ENCODE measurements at places on chromosomes 3 and 15. TPM values are rescaled to one million over a fixed set of nuclear protein-coding genes. Genes with fewer than 3 reads are reported as not detected.

The CDHR4 gene
- total RNA-seq = not detected

The ADAMTS17 gene
- total RNA-seq = 0.31 TPM

The DUOX2 gene
- total RNA-seq = 7.1 TPM

The ZNF619 gene
- 7.5 TPM for total RNA-seq

The SAMD7 gene
- total RNA-seq = not detected

The CAMP gene
- not detected for total RNA-seq

The SI gene
- not detected for total RNA-seq

The DPPA2 gene
- total RNA-seq = not detected

The CGNL1 gene
- total RNA-seq = not detected

The CEP152 gene
- total RNA-seq = 42.7 TPM

- H3K27me3 ChIP-seq = no peaks in the 10 kb centered on the region
- peaks cover 19% of the 10 kb centered on the region for H3K4me1 ChIP-seq
- DNase-seq = no peak
- no peaks in the 10 kb centered on the region for H3K36me3 ChIP-seq
- H3K27ac ChIP-seq = peak overlapping the region; percentile 24
- H3K4me3 ChIP-seq = peak overlapping the region; percentile 3
These were observed 29.5 kb downstream of the FAM43A start for GRCh38 chr3:194715022-194715800.

DNA sequence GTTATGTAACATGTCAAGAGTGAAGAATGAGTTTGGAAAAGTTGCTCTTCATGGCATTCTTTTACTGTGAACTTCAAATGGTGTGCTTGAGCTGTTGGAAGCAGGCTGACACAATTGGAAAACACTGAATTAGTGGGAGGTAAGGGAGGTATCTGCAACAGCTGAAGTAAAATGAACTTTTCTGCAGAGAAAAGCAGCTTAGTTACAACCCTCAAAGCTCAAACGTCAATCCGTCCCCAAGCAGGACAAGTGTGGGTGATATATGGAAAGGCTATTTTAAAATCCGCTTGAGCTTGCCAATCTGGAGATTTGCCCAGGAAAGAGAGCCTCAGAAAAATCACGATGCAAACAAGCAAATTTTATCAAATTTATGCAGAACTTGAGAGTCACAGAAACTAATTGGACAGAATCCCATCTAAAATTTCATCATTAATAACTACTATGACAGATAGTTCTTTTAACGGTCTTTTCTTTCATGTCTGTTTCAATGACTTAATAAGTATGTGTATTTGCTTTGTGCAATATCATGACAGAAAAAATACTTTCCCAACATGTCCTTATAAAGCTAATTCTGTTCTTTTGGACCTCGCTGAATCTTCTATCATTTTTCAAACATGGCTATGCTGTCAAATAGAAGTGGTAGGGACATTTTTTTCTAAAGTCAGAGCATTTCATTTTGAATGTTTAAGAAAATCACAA lies 266.6 kb upstream of the SLITRK3 start:
- no peak overlapping the region for H3K27ac ChIP-seq
- no peak for DNase-seq
- H3K36me3 ChIP-seq = no peaks in the 10 kb centered on the region
- no peaks in the 10 kb centered on the region for H3K4me1 ChIP-seq
- H3K27me3 ChIP-seq = no peaks in the 10 kb centered on the region
- H3K4me3 ChIP-seq = no peak overlapping the region

- H3K4me1 ChIP-seq = peaks cover 20% of the 10 kb centered on the region
- DNase-seq = no peak
These were observed 20.7 kb downstream of the CEP19 start for GRCh38 chr3:196691386-196691785.

GRCh38 chr3:147699175-147699838 lies 290.1 kb downstream of the ZIC1 start:
- no peaks in the 10 kb centered on the region for H3K36me3 ChIP-seq
- H3K4me3 ChIP-seq = no peak overlapping the region
- no peak overlapping the region for H3K27ac ChIP-seq
- no peaks in the 10 kb centered on the region for H3K4me1 ChIP-seq
- no peaks in the 10 kb centered on the region for H3K27me3 ChIP-seq

- H3K27ac ChIP-seq = peak overlapping the region; percentile 20
- no peaks in the 10 kb centered on the region for H3K36me3 ChIP-seq
- H3K4me3 ChIP-seq = peak overlapping the region; percentile 11
- peaks cover 17% of the 10 kb centered on the region for H3K4me1 ChIP-seq
- no peak for DNase-seq
These were observed 18.0 kb downstream of the NCEH1 start for GRCh38 chr3:172692751-172693338.

GRCh38 chr3:183378008-183378407 lies 50.4 kb downstream of the MCF2L2 start:
- H3K27ac ChIP-seq = no peak overlapping the region
- no peaks in the 10 kb centered on the region for H3K36me3 ChIP-seq
- H3K4me3 ChIP-seq = no peak overlapping the region
- H3K27me3 ChIP-seq = peaks cover 8% of the 10 kb centered on the region

DNA sequence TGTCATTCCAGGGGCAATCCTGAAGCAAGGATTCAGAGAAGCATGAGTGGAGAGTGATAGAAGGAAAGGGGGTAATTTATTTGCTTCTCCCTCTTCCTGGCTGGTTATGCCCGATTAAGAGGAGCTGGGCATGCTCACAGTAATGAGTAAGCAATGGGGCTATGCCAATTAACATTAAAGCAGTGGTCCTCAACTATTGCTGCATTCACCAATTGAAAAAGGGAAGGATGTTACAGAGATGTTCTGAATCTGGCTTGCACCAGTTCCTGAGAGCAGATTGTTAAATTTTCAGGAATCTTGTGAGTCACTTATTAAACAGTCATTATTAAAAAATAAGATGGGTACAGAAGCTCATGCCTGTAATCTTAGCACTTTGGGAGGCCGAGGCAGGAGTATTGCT lies 85.9 kb upstream of the ZBTB20 start:
- H3K27me3 ChIP-seq = peaks cover 15% of the 10 kb centered on the region
- no peak overlapping the region for H3K4me3 ChIP-seq
- H3K36me3 ChIP-seq = no peaks in the 10 kb centered on the region
- no peak for DNase-seq
- no peak overlapping the region for H3K27ac ChIP-seq

- peaks cover 37% of the 10 kb centered on the region for H3K4me1 ChIP-seq
- H3K27me3 ChIP-seq = no peaks in the 10 kb centered on the region
- H3K4me3 ChIP-seq = no peak overlapping the region
- H3K36me3 ChIP-seq = peaks cover 6% of the 10 kb centered on the region
- H3K27ac ChIP-seq = no peak overlapping the region
These were observed 94.3 kb upstream of the BHLHE40 start for GRCh38 chr3:4884888-4885287.

GRCh38 chr3:53083949-53084309 lies 38.1 kb upstream of the SFMBT1 start:
- no peaks in the 10 kb centered on the region for H3K27me3 ChIP-seq
- no peaks in the 10 kb centered on the region for H3K4me1 ChIP-seq

DNA sequence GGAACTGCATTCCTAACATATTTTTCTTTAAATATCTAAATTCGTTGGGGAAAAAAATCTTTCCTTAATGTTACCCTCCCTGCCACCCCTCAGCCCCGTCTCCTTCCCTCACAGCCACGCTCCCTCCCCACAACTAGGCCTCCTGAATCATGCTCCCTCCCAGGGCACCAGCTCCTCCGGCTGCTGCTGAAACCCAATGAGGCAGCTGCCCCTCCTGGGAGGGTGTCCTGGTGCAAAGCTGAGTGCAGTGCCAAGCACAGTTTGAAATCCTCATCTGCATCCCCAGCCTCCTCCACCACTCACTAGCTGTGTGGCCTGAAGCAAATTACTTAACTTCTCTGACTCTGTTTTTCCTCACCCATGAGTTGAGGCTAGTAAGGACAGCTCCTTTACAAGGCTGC lies 2.7 kb upstream of the NR2E3 start:
- H3K4me3 ChIP-seq = no peak overlapping the region
- DNase-seq = no peak
- no peaks in the 10 kb centered on the region for H3K36me3 ChIP-seq
- no peaks in the 10 kb centered on the region for H3K27me3 ChIP-seq
- H3K27ac ChIP-seq = no peak overlapping the region

- peaks cover 5% of the 10 kb centered on the region for H3K36me3 ChIP-seq
- no peaks in the 10 kb centered on the region for H3K27me3 ChIP-seq
- DNase-seq = no peak
- no peak overlapping the region for H3K4me3 ChIP-seq
These were observed 39.6 kb upstream of the STT3B start for GRCh38 chr3:31493149-31493548.

DNA sequence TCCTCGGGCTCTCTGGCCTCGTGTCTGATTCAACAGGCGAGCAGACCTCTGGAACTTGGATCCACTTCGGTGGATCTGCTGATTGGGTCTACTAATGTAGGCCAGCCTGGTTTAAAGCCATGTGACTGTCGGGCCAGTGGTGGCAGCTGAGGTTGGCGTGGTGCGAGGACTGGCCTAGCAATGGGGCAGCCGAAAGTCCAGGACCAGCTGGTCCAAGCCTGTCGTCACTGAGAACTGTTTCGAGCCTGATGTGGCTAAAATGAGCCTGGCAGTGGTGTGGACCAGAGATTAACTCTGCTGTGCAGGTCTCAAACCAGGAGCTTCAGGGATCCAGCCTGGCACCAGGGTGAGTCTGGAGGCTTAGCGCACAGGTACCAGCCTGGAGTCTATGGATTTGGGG lies 56.4 kb upstream of the ROBO1 start:
- H3K4me1 ChIP-seq = no peaks in the 10 kb centered on the region
- peaks cover 10% of the 10 kb centered on the region for H3K36me3 ChIP-seq
- H3K27me3 ChIP-seq = no peaks in the 10 kb centered on the region
- H3K4me3 ChIP-seq = no peak overlapping the region

- H3K4me3 ChIP-seq = no peak overlapping the region
- H3K27me3 ChIP-seq = no peaks in the 10 kb centered on the region
- DNase-seq = no peak
- no peak overlapping the region for H3K27ac ChIP-seq
- peaks cover 5% of the 10 kb centered on the region for H3K36me3 ChIP-seq
These were observed 370.2 kb upstream of the ZNF385D start for GRCh38 chr3:22121068-22121701.

DNA sequence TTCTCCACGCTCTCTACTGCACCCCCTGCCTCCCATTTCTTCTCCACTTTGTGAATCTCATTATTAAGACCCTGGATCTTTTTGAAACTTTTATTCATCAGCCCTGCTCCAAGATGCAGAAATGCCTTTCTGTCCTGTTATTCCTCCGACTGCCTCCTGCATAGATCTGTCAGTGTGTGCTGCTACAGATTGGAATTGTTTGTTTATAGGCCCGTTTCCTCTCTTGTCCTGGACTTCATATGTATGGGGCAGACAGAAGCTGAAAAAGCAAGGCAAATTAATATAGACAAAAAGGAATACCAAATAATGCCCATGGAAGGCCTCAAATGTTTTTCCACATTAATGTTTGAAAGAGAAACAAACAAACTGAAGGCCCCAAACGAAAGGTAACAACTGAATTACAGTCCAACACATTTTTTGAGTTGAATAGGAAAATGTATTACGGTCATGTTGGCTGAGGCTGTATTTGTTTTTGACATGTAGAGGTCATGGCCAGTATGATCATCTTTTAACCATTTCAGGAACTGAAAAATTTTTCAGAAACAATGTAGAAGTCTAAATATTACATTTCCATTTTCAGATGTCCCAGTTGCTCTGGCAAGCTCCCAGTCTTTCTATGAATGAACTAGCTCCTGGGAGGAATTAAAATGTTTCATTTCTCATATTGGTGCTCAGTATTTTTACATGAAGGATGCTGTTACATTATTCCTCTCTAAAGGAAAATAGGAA lies 8.8 kb downstream of the CHST2 start:
- H3K36me3 ChIP-seq = peaks cover 17% of the 10 kb centered on the region
- peaks cover 52% of the 10 kb centered on the region for H3K4me1 ChIP-seq
- H3K27ac ChIP-seq = no peak overlapping the region
- H3K4me3 ChIP-seq = no peak overlapping the region
- no peaks in the 10 kb centered on the region for H3K27me3 ChIP-seq

GRCh38 chr15:67120839-67121643 lies 55.6 kb downstream of the SMAD3 start:
- no peaks in the 10 kb centered on the region for H3K36me3 ChIP-seq
- peak overlapping the region; percentile 99 for H3K27ac ChIP-seq
- H3K27me3 ChIP-seq = no peaks in the 10 kb centered on the region
- peak; percentile 94 for DNase-seq
- peak overlapping the region; percentile 87 for H3K4me3 ChIP-seq

DNA sequence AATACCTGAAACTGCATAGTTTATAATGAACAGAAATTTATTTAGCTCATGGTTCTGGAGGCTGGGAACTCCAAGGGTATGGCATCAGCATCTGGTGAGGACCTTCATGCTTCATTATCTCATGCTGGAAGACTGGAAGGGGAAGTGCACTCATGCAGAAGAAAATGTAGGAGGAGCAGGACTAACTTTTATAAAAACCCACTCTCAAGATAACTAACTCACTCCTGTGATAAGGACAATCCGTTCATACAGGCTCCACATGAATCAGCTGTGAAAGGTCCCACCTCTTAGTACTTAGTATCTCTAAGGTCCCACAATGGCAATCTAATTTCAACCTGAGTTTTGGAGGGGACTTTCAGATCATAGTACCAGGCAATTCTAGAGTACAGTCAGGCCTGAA lies 33.6 kb upstream of the APH1B start:
- no peaks in the 10 kb centered on the region for H3K27me3 ChIP-seq
- DNase-seq = no peak
- no peak overlapping the region for H3K4me3 ChIP-seq
- H3K27ac ChIP-seq = peak overlapping the region; percentile 69

GRCh38 chr3:1787094-1787493 lies 311.6 kb upstream of the CNTN4 start:
- H3K4me1 ChIP-seq = no peaks in the 10 kb centered on the region
- no peaks in the 10 kb centered on the region for H3K36me3 ChIP-seq
- H3K27me3 ChIP-seq = no peaks in the 10 kb centered on the region
- H3K27ac ChIP-seq = no peak overlapping the region
- H3K4me3 ChIP-seq = no peak overlapping the region

GRCh38 chr15:87527416-87527815 lies 729.1 kb downstream of the NTRK3 start:
- no peaks in the 10 kb centered on the region for H3K36me3 ChIP-seq
- H3K4me1 ChIP-seq = no peaks in the 10 kb centered on the region
- no peak for DNase-seq

DNA sequence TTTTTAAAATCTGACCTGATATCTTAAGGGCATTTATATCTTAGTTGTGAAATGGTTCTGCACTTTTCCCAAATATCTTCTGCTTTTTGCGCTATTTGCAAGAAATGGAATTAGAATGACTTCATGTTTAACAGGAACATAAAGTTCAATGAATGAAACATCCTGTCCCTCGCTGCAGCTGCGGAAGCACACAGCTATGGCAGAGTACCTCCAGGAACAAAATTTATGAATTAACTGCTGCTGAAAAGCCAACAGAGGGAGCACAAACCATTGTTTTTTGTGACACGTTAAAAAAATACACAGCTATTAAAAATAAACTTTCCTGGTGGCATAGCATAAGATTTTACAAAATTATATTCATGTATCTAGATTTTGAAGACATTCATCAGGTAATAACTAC lies 404.4 kb upstream of the MDFIC2 start:
- no peak for DNase-seq
- H3K36me3 ChIP-seq = peaks cover 8% of the 10 kb centered on the region
- no peak overlapping the region for H3K27ac ChIP-seq

DNA sequence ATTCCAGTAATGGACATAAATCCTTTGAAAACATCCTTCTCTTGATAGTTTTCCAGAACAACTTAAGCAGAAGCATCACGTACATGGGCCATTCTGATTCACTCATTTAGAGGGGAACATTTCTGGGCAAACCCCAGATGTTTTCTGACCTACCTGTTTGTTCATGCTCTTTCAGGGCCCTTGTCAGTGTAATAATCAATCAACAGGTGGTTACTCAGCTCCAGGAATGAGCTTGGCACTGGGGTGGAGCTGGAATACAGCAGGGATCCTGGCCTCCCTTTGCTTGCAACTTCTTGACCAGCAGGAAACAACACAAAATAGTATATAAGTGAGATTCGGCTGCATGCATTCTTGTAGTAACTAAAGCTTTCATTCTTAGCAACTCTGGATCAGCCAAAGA lies 9.2 kb upstream of the UBE2E1 start:
- no peak for DNase-seq
- peaks cover 10% of the 10 kb centered on the region for H3K4me1 ChIP-seq
- peaks cover 19% of the 10 kb centered on the region for H3K27me3 ChIP-seq

Measured in natural killer cell treated with Interleukin-12 subunit alpha and Interleukin-12 subunit beta and Interleukin-15 and Interleukin-18, amount 100 ng/mL, for 72 hours (primary cell).